NCI-H146 (cell line): ENCODE measurements at places on chromosomes 5 and 9.

DNA sequence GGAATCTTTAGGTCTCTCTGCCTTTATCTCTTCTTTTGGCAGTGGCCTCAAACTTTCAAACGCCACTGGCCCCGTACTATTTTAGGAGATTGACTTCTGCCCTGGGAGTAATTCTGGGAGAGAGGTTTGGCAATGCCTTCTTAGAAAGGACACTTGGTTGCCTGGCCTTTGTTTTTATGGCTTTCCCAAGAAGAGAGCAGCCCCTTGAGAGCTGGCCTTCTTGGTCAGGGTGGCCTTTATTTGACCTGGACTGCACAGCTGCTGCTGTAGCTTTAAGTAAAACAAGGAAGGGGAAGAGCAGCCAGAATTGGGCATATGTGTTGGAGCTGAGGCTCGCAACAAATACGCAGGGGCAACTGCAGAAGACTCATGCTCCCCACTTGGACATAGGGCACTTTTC lies 60.8 kb downstream of the PTPN3 start:
- DNase-seq, result no peak

DNA sequence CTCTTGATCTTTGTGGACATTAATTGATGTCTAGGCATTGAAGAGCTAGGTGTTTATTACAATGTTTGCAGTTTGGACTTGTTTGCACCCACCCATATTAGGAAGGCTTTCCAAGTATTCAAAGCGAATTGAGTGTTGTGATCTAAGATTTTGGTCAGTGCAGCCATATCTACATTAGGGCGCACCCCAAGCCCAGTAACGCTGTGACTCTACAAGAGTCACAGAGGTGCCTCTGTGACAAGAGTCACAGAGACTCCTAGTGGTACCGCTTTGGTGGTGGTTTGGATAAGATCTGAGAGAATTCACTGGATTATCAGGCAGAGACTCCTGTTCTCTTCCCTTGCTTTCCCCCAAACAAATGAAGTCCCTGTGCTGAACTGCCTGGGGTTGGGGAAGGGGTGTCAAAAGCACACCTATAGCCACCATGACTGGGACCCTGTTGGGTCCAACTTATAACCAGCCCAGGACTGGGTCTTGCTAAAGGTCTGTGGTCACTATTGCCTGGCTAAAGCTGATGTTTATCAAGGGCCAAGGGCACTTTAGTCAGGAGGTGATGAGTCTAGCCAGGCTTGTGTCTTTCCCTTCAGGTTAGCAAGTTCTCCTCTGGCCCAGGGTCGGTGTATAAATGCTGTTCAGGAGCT lies 114.1 kb upstream of the RIOK2 start:
- DNase-seq, result peak; percentile 0

DNA sequence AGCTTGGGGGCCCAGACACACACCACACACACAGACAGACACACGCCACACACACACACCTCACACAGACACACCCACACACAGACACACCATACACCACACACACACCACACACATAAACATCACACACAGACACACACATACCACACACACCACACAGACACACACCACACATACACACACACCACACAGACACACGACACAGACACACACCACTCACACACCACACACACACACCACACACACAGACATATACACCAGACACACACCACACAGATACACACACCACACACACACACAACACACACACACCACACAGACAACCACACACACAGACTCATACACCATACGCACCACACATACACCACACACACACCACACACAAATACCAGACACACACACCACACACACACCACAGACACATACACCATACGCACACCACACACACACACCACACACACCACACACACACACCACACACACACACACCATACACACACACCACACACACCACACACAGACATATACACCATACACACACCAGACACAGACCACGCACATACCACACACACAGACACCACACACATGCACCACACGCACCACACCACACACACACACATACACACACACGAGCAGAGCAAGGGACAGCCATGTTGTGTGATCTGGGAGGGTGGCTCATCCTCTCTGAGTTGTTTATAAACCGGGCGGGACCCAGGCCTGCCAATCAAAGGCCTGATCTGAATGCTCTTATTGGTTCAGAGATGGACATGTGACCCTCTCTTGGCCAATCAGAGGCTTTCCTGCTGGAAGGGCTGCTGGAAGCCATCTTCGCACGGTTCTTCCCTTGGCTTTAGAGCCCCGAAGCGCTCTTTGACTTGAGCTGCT lies 148.3 kb downstream of the GAPVD1 start:
- peak; percentile 60 for DNase-seq

DNA sequence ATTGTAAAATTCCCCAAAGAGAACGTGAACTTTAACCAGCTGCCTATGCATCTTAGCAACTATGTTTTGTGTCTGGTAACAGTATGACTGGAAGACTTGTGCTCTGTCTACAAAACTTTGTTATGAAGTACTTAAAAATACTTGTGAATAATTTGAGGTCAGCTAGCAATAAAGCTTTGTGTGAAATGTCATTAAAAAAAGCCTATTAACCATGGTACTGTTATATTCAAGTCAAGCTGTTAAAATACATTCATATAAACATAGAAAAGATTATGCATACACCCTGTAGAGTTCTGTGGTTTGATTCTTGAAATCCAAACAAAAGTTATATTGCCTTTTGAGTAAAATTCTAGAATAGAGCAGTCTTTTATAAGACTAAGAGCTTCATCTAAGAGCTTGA lies 60.1 kb downstream of the VCAN start:
- no peak for DNase-seq

GRCh38 chr5:132787076-132787475 lies 10.0 kb upstream of the SEPTIN8 start:
- no peak for DNase-seq

DNA sequence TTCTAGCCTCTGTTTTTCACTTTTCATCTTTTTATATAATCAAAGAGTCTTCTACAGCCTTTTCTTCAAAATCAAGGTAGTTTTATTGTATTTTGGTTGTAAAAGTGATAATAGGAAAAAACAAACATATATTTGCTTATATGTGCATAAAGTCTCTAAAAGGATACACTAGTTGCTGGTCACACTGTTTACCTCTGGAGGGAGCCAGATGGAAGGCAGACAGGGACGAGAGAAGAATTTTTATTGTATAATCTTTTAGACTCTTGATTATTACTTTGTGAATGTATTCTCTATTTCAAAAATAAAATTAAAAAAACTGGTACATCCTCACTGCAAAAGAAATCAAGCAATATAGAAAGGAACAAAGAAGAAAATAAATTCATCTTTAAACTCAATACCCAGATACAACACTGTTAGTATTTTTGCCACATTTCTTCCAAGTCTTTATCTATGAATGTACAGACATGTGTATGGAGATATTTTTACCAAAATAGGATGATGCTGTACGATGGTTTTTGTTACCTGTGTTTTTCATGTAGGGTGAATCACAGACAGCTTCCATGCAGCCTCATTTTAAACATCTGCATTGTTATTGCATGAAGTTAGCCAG lies 6.1 kb upstream of the RNF183 start:
- peak; percentile 21 for DNase-seq

DNA sequence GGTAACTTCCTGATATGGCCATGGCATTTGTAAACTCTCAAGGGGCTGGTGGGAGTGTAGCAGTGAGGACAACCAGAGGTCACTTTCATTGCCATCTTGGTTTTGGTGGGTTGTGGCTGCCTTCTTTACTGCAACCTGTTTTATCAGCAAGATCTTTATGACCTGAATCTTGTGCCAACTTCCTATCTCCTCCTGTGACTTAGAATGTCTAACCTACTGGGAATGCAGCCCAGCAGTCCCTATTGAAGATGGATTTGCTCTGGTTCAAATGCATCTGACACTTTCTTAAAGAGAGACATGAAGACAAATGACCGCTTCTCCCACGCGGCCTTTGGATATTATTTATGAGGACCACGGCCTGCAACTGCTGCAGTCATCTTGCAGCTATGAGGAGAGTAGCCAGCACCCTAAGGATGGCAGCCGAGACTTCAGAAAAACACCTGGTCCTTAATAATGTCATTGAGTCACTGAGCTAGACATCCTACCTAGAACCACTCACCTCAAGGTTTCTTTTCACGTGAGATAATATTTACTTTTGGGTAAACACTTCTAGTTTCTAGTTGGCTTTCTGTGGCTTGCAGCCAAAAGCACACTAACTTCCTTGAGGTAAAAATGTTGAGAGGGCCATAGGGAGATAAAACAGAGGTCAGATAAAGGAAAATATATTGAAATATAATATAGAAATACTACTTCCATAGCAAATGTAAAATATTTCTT lies 28.2 kb downstream of the CETN3 start:
- no peak for DNase-seq

- peak; percentile 57 for DNase-seq
Measured at GRCh38 chr5:16812911-16813310, 123.2 kb downstream of the MYO10 start.

DNA sequence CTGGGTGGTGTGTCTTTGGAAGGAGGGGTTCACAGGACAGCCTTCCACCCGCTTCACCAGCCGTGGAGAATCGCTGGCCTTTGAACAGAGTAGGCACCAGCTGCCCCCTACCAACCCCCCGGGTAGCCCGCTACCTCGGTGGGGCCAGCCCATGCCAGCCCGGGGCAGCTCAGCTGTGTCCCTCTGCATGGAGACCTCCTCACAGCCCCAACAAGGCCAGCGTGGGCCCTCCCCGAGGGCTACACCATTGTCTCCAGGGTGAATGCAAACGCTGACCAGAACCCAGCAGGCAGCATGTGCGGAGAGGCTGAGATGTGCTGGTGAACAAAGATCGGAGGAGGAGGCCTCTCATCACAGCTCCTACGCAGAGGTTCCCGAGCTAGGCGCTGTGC lies 51.9 kb downstream of the LMX1B start:
- no peak for DNase-seq

DNA sequence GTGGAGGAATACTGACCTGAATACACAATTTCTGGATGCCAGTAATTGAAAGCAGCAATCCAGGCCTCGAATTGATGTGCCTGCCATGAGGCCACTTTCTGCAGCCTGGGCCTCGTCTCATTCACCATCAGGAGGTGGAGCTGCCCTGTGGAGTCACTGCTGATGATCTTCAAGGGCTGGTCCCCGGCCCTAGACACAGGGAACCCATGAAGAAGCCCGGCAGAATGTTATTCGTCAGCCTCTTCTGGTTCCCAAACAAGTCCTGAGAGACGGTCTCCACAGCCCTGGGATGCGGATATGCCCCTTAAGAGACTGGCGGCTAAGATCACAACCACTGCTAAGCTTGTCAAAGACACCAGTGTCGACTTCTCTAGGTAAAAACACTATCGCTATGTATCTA lies 4.5 kb downstream of the DPH7 start:
- DNase-seq, result no peak

- DNase-seq, result no peak
Measured at GRCh38 chr5:172421020-172421419, 33.3 kb downstream of the SH3PXD2B start.

- peak; percentile 30 for DNase-seq
Measured at GRCh38 chr9:31996331-31996730, 388.1 kb upstream of the ACO1 start.

DNA sequence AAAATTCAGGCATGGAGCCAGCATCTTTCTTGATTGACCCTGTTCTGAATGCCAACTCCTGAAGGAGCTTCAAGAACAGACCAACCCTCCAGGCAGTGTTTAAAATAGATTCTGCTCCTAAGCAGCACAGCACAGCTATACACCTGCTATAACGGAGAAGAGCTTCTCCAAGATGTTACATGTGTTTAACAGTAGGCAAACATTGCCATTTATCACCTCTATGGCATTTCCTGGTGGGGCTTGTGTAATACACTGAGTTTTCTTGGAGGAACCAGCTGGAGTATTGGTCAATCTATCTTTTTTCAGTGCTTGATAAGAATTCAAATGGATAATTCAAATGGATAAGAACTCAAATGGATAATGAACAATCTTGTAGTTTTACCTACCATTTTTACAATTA lies 615.1 kb downstream of the CDH12 start:
- DNase-seq, result no peak

- DNase-seq, result no peak
Measured at GRCh38 chr5:53424686-53425615, 55.5 kb upstream of the FST start.

DNA sequence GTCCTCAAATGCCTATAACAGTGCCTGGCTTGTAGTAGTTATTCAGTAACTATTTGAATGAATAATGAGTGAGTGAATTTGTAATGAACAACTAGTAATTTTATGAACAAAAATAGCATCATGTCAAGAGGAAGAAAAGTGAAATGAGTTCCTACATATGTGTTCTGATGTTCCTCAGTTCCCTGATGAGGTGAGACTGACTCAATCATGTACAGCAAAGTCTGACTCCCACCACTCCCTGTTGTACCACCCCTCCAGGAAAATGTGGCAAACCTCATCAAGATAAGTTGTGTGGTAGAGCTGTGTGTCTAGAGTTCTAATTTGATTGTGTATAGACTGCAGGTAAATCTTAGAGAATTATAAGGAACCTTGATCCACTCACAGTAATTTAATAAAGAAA lies 201.6 kb downstream of the GOLPH3 start:
- DNase-seq, result no peak

DNA sequence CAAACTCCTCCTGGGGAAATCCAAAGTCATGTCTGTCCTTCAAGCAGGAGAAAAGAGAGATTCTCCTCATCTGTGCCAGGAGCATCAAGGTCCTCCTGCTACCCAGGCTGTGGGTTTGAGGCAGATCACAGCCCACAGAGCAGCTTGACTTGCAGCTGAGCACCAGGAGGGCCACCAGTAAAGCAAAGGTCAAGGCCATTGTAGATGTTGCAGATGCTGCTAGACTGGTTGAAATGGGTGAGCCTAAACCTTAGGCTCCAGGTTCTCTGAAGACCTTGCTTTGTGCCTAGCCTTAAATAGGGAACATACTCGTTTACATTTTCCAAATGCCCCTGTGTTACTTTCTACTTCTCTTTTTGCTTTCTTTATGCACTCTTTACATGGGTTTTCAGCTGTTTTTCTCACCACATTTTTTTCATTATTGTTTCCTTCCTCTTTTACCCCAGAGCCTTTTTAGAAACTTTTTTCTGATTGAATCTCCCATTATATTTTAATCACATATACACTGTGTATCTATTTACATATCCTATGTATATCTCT lies at the start of gene IFNA2:
IFNA2 (minus strand) TSS at position 268 of the 540 bp plus-strand sequence; CDS start at position 199, 69 bp downstream.
- no peak for DNase-seq

DNA sequence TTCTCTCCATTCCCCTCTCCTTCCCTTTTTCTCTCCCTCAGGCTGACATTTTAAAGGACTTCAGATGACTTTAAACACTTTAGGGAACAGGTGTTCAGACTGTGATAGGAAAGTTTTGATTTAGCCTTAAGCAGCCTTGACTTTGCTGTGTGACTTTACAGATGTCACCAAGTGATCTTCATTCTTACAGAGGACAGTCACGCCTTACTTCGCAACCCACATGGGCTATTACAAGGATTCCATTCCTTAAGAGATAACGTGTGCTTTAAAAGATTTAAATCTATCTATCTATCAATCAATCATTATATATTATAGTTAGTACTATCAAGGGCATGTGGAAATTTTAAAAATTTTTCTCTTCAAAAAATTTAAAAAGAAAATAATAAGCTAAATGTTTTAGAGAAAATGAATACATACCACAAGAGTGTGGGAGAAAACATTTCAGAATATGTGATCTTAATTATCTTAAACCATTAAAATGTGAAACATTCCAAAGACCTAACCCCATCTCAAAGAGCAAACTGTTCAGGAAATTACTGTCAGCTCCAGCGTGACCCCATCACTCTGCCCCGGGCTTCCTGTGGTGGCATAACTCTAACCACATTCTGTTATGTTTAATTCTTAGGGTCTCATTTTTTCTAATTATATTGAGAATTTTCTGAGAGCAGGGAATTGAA lies 530.5 kb downstream of the SEMA5A start:
- DNase-seq, result no peak
